Stimulated activated CD8-positive, alpha-beta memory T cell treated with anti-CD3 and anti-CD28 coated beads, Interleukin-7, amount 100 ng/mL, for 4 hours (primary cell): ENCODE measurements at places on chromosomes 1 and 21.

GRCh38 chr1:220957233-220957605, 78.0 kb downstream of the HLX start:
- DNase-seq: no peak

- no peak for DNase-seq
Observed at GRCh38 chr21:14589855-14590563, 43.9 kb upstream of the SAMSN1 start.

GRCh38 chr1:235532360-235532759, 28.1 kb upstream of the B3GALNT2 start:
- DNase-seq: no peak

DNA sequence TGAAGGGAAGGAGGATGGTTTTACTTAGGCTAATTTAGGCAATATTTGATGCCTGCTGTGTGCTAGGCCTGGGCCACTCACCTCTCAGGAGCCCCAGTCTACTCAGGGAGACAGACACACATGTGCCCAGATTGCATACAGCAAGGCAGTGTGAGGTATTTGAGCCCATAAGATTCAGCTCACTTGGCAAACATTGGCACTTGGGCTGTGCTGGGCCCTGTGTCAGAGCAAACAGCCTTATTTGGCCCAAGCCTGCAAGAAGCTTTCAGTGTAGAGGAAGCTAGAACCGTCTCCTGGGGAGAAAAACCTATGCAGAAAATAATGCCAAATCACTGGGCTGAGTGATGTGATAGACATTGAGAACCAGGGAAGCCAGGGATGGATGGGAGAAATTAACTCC, 3.9 kb upstream of the SYNC start:
- DNase-seq: no peak

- DNase-seq: no peak
Observed at GRCh38 chr1:54289712-54290233, 89.8 kb downstream of the MRPL37 start.

GRCh38 chr1:61322769-61323168, 240.4 kb downstream of the NFIA start:
- no peak for DNase-seq

DNA sequence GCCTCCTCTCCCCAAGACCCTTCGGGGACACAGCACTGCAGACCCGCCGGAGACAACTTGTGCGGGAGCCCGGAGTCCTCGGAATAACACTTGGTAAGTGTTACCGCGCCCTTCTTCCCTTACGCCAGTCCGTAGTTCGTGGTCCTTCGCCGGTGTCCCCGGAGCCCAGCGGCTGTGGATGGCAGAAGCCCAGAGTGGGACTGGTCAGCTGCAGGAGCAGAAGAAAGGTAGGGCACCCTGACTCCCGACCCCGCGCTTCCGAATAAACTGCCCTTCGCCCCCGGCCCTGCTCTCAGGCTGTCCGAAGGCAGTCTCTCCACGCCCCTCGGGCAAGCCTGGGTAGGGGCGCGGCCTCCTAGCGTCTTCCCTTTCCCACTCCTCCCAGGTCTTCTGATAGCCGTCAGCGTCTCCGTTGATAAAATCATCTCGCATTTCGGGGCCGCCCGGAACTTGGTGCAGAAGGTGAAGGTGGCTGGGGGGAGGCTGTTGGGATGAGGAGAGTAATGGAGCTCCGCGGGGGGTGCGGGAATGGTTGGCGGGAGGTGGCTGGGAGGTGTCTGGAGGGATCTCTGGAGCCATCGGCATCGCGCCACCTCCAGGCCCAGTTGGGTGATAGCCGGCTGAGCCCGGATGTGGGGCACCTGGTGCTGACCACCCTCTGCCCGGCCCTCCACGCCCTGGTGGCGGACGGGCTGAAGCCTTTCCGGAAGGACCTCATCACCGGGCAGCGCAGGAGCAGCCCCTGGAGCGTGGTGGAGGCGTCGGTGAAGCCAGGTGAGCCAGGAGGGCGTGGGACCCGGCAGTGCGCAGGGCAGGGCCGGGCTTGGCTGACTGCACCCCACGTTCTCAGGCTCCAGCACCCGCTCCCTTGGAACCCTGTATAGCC, 4.3 kb downstream of the RUSC1 start:
- DNase-seq: no peak

DNA sequence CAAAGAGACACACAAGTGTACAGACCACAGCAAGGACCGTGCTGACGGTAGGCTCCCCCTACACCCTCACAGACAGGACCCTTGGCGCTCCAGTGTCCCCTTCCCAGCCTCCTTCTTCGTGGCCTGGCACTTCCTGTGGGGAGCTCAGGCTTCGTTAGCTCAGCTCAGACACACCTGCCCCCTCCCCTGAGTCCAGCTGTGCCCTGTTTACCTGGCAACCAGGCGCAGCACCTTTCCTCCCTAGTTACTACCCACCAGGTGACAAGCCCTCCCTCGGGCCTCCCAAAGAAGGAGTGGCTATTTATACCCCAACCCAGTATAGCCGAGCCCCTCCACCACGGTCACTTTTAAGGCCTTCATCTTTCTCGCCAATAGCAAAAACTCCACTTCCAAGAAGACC, 4.7 kb downstream of the CELF3 start:
- no peak for DNase-seq

- no peak for DNase-seq
Observed at GRCh38 chr1:115556236-115556635, 85.5 kb upstream of the VANGL1 start.

- DNase-seq: no peak
Observed at GRCh38 chr1:225677350-225678124, 24.6 kb upstream of the ENAH start.
